ENCODE measurements at places on chromosomes 6 and 20.

- no peak for DNase-seq
Observed at GRCh38 chr20:17518339-17519052, 12.7 kb downstream of the BFSP1 start.

DNA sequence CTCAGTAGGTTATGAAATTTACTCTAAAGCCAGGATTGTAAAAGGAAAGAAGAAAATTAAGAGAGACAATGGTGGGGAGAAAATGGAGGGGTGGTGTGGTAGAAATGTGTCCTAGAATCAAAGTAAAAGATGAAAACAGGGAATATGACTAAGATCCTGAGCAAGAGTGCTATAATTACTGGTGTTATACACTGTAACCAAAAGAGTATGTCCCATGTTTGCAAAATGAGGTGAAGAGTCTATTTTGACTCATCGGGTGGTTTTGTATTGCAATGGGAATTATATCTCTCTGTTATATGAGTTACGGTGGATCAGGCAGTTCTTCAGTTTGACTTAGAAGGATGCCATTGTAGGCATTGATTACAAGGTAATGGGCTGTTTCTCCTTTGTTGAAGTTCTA, 8.5 kb downstream of the L3MBTL3 start:
- no peak for DNase-seq

- no peak for DNase-seq
Observed at GRCh38 chr20:53045941-53046340, 73.8 kb downstream of the TSHZ2 start.

- DNase-seq: no peak
Observed at GRCh38 chr6:139161169-139161568, 26.3 kb downstream of the HECA start.

DNA sequence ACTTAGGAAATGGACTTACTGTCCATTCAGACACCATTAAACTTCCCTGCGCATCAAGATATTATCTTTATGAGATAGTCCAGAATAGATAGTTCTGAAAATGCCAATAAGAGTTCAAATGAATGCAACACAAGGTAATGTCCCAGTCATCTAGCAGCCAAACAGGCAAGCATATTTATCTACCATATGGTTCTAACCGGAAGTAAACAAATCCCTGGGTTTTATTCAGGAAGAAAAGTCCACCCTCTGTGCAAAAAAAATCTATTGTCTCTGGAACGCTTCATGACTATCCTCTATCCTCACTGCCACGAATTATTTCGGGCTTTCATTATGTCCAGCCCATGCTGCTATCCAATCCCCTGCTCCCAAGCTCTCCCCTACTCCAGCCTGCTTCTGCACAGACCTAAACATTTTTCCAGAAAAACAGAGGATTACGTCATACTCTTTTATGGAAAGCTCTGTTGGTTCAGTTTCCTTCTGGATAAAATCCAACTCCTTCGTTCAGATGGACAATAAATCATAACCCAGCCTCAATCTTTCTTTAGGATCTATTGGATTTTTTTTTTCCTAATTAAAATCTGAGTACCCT, 11.4 kb downstream of the PPIL6 start:
- no peak for DNase-seq

GRCh38 chr6:169800668-169801395, 49.4 kb downstream of the ERMARD start:
- DNase-seq: no peak

DNA sequence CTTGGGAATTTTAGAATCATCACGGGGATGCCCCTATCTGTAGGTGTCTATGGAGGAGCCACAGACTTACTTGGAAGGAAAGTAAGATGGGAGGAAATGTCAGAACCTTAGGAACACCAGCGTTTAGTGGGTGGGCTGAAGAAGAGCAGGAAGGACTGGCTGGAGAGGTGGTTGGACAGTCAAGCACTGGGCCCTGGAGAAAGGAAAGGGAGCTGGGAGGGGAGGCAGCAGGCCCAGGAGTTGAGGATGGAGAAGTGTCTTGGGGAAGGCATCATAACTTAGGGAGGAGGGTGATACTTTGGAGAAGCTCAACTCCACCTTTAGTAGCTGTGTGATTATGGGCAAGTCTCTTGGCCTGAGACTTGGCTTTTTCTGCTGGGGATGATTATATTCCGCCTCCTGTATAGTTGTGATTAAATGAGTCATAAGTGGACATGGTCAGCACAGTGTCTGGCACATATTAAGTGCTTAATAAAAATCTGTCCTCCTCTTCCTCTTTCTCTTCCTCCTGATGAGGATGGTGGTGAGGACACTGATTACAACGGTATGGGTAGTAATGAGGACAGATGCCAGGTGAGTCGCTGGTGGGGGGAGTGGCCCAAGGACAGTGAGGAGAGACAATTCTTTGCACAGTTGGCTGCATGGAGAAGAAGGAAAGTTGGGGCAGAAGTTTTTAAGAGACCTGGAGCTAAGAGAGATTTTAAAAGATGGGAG, 125.7 kb downstream of the TOX2 start:
- no peak for DNase-seq

All from cortex of kidney (tissue), 1 donor.